ENCODE measurements at places on chromosomes 1 and 21.

- DNase-seq: no peak
These were observed 16.2 kb upstream of the DISC1 start for GRCh38 chr1:231610388-231610787.

DNA sequence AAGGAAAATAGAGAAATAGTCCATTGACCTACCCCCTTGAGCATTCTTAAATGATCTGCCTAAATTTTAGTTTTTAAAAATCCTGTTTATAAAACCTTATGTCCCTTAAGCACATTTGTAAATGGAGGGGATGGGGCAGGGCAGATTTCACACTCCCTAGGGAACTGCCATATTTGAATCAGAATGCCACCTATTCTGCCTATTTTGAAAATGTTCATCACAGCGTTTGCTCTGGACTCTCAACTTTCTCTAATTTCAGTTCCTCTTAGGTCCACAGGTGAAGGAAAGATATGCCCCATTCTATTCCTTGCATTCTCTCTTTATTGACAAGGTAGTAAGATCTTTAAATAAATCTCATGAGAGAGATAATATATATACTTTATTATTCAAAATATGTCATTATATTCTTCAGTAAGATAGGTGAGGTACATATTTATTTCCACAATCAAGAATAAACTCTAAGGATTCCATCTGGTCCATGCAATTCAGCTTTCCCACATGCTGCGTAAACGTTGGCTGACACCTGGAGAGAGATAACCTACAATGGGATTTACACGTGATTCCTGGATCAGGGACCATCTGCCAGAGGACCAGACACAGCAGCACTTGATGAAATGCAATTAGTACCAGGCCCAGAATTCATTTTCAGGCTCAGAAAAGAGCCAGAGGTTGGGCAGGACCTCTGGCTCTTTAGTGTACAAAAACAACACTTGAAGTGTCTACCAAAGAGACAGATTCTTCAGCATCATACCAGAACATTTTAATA is 1.2 kb upstream of the LPGAT1 start:
- DNase-seq: no peak

DNA sequence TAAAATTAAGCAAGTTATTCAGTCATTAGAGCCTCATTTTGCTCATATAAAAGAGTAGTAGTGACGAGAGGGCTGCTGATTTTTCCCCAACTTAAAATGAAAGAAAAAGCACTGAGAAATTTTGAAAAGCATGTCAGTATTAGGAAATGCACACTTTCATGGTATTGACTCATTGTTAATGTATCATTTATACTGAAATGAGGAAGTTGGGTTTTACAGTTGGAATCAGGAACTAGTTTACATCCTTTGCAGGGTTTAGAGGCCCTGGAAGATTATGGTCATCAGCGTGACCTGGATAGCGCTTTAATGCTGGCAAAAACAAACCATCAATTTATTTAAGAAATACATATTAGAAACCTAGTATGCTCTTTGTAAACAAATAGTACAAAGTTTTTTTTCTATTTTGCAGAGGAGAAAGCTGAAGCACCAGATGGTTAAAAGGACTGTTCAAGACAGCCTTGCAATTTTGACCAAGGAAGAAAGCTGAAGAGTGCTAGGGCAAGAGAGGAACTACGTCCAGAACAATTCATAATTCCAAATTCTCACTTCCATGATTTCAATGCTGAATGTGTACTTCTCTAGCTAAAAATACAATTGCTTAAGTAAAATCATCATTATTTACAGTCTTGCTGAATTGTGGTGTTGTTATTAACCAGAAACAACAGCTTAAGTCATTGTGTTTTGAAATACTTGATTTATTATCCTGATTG is 94.8 kb upstream of the SGIP1 start:
- DNase-seq: no peak

- no peak for DNase-seq
These were observed 5.6 kb upstream of the DSCAM start for GRCh38 chr21:40852563-40852962.

GRCh38 chr21:29642551-29643245 is 297.1 kb downstream of the GRIK1 start:
- no peak for DNase-seq

- DNase-seq: no peak
These were observed 45.3 kb downstream of the ITSN1 start for GRCh38 chr21:33687634-33688033.

- peak; percentile 33 for DNase-seq
These were observed 6.8 kb upstream of the ACKR1 start for GRCh38 chr1:159197561-159198557.

DNA sequence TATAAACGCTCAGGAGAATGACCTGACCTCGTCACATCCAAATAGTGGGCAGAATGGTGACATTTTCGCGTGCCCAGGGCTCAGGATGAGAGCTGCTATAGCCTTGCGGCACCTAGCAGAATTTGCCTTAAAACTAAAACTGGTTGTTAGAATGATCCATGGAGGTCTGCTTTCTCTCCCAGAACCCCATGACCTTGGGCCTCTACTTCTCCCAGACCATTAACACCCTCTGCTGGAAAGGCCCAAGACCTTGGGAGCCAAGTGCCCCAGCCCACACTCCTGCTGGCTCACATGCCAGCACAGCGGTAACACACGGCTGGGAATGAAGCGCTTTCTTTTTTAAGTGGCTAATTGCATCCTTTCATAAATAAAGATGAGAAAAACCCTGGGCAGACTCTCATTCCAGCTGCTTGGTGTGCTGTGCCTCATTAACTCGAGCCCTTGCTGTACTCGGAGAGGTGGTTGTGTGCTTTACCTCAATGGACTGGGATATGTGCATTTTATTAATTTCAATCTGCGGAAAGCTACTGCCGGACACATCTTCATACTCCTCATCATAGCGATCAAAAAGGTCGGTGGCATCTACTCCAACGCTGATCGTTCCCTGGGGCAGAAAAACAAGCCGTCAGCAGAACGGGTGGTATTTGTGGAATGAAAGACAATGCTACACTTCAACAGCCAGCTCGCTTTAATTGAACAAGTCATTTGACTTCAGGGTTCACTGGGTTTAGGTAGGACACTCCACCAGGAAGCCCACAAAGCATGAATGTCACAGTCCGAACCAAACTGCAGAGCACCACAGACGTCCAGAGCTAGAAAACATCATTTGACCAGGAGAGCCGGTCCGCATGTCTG is 29.0 kb downstream of the THAP3 start:
- DNase-seq: no peak

GRCh38 chr1:99003581-99004253 is 944 bp downstream of the PLPPR5 start:
- DNase-seq: no peak

DNA sequence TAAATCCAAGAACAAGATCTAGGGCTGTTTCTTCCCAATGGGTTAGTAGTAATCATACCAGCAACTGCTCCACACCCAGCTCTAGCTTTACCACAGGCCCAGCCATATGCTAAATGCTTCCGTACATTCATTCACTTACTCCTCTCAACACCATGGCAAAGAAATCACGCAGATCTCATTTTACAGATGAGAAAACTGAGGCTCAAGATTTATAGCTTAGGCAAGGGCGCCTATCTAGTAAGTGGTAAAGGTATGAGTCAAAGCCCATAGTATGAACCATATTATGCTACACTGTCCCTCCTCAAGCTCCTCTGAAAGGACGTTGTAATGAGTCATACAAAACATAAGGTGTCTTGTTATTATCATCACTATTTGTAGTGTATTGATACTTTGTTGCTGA is 82.2 kb downstream of the NIBAN1 start:
- DNase-seq: peak; percentile 44

DNA sequence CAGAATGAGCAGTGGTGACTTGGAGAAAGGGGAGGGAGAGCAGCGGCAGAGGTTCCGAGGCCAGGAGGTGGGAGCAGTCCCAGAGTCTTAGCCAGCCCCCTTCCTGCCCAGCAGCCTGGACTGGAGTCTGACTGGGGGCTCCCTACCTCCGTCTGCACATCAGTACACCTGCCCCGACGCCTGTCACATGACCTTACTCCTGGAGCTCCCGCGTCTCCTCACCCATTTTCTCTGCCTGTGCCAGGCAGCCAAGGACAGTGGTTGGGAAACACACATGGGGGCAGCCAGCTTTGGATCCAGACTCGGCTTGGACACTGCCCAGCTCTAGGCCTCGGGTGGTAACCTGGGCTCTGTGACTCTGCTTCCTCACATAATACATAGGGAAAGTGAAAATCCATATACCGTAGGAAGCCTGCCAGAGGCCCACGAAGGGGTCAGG is 16.9 kb downstream of the ACTRT2 start:
- DNase-seq: no peak

DNA sequence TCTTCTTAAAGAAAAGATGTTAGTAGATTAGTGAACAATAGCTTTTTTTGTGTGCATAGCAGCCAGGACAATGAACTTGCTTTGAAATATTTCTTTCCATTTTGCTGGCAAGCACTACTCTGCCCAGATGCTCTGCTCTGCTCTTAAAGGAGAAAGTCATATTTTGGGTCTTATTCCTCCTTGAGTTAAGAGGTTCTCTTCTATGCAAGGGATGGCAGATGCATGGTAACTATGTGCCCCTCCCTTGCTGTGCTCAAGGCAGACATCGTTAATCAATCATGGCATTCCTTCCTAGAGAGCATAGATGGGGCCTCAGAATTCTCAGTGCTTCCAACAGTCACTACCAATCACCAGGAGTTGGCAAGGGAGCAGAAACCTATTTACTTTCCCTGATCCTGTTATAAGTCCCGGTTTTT is 27.6 kb downstream of the NIPAL3 start:
- no peak for DNase-seq

DNA sequence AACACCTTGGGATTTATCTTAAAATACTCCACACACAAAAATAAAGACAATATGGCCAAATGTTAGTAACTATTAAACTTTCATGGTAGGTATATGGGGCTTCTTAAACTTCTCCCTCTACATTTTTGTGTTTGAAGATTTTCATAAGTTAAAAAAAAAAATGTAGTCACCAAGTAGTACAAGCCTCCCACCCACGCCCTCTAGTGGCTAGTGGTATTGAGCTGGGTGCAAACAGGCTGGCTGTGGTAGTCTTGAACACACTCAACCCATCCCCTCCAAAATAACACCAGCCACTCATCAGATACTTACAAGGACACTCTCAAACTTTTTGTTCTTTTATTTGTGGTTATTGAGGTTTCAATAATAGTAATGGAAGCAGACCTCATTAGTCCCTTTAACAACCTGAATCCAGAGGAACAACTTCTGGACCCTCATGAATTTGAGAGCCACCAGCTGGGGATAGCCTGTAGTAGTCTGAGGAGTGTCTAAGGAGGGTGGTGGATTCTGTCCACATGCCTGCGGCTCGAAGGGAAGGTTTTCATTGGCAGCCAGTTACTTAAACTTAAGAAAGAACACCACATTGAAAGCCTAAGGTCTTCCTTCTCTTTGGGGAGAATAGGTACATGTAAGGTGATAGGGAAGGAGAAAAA is 15.6 kb downstream of the RD3 start:
- peak; percentile 80 for DNase-seq

- DNase-seq: no peak
These were observed 234.9 kb downstream of the RHOU start for GRCh38 chr1:228969953-228970800.

- DNase-seq: no peak
These were observed 22.4 kb upstream of the ZFYVE9 start for GRCh38 chr1:52119301-52120079.

DNA sequence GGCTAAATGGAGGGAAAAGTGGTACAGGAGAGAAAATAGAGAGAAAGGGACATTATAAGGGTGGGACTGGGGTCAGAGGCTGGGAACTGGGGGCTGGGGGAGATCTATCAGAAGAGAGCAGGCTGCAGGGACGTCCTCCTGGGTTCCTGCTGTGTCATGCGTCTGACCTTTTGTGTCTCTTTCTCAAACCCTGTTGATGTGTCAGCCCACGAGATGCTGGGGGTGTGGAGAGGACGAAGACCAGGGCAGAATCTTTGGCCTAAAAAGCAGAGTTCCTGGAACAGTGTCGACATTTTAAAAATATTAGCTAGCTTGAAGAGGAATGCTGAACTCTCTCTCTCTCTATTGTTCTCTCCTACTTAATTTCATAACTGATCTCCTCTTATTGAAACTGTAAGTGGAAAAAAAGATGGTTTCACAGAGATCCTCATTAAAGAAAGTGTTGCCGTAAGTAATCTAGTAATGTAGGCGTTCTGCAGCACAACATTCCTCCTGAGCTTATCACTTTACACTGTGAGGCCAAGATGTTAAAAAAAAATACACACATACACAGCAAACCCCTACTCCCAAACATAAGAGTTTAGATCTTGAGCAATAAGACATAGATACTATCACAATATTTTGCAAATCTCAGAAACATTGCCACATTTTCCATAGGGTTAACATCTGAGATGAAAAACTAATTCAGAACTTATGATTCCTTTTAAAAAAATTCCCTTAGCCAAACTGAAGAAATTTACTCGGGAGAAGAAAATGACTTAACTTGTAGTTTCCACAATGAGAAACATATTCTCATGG is 52.6 kb downstream of the RUNX1 start:
- DNase-seq: no peak

GRCh38 chr1:10530281-10530740 is 55.6 kb downstream of the PEX14 start:
- no peak for DNase-seq

DNA sequence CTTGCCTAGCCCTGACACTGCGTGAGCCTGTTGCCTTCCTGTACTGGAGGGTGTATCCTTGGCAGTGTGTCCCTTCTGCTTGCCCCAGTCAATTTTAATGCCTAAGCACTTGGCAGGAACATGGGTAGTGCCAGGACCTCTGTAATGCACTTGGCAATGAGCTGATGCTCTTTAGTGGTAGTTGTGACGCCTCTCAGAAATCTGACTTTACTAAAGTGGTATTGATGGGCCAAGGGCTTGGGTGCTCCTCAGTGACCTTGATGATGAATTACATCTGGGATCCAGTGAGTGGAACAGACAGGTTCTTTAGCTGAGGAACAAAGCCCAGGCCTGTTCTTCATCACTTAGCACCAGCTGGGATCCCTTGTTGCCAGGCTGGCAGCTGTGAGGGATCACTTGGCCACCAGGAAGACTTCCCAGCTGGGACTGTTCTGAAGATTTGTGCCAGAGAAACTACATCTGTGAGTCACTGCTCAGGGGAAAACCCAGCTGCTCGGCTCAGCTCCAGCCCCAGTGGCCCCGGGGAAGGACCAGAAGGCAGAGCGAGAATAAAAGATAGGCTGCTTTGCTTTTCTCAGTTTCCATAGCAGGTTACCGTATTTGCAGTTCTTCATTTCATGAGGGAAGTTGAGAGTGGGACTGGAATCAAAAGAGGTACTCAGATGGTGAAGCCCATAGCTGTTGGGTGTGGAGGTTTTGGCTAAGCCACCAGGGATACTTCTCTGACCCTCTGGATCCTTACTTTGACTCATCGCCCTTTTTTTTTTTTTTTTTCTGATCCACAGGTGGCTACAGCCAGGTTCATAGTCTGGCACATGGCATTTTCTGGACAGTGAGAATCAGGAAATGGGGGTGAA is 28.5 kb upstream of the KCNA2 start:
- DNase-seq: peak; percentile 80

DNA sequence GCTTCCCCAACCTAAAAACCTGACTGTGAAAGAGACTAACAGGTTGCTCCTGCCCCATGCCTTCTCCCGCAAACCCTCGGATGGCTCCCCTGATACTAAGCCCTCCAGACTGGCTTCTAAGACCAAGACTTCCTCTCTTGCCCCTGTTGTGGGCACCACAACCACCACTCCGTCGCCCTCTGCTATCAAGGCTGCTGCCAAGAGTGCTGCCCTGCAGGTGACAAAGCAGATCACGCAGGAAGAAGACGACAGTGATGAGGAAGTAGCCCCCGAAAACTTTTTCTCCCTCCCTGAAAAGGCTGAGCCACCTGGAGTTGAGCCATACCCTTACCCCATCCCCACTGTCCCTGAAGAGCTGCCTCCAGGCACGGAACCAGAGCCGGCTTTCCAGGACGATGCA is 19.3 kb downstream of the PRCC start:
- no peak for DNase-seq

Measured in CD4-positive, alpha-beta T cell treated with Interleukin-10 for 1 hour (primary cell).